ENCODE measurements at places on chromosomes 4 and X.

- no peak for DNase-seq
These were observed 100.7 kb downstream of the NSUN7 start for GRCh38 chr4:40850496-40850895.

DNA sequence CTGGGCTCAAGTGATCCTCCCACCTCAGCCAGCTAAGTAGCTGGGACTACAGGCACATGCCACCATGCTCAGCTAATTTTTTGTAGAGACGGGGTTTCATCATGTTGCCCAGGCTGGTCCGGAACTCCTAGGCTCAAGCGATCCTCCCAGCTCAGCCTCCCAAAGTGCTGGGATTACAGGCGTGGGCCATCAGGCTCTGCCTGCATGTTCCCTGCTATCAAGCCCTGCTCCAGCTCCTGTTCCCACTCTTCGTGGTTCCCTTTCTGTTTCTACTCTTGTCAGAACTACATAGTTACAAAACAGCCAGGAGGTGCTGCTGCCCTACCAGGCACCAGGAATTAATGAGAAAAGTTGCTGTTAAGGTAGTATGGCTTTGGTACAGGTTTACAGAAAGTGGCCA lies 8.7 kb downstream of the TIMP1 start:
- DNase-seq: no peak

- no peak for DNase-seq
These were observed 57.5 kb upstream of the PARM1 start for GRCh38 chr4:74875451-74875850.

DNA sequence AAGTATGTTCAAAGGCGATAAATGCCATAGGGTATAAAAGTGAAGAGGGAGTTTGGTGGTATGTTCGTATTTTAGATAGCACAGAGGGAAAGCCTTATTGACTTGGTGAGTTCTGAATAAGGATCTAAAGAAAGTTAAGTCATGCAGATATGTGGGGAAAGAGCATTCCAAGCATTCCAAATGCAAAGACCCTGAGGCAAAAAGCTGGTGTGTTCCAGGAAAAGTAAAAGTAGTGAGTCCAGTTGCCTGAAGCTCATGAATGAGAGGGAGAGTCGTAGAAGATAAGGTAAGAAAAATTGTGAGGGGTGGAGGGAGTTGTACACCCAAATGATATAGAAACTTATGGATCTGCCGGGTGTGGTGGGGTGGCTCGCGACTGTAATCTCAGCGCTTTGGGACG lies 426.7 kb downstream of the RPA4 start:
- no peak for DNase-seq

DNA sequence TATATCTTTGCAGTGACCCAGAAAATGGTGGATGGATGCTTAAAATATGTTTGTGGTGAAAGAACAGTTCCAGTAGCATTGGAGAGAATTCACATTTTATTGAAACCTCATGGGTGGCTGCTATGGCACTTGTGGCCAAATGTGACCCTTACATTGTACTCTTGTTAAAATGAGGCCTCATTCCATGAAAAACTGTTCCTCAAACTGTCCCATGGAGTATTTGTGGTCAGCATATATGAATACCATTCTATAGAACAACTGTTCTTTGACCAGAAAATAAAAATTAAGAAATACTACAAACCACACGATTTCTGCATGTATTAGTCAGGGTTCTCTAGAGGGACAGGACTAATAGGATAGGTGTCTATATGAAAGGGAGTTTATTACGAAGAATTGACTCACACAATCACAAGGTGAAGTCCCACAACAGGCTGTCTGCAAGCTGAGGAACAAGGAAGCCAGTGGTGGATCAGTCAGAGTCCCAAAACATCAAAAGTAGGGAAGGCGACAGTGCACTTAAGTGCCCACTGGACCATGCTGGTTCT lies 35.1 kb downstream of the GEMIN8 start:
- DNase-seq: no peak

DNA sequence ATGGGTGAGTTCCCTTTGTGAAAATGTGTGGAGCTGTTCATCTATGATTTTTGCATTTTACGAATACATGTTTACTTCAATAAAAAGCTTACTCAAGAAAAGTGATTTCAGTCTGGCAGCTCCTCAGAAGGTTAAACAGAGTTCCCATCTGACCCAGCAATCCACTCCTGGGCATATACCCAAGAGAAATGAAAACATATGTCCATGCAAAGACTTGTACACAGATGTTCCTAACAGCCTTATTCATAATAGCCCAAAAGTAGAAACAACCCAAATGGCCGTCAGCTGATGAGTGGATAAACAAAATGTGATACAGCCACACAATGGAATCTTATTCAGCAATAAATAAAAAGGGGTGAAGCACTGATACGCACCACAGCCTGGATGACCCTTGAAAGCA lies 20.8 kb downstream of the CLCN4 start:
- no peak for DNase-seq

GRCh38 chr4:55381502-55381901 lies 14.3 kb upstream of the TMEM165 start:
- no peak for DNase-seq

DNA sequence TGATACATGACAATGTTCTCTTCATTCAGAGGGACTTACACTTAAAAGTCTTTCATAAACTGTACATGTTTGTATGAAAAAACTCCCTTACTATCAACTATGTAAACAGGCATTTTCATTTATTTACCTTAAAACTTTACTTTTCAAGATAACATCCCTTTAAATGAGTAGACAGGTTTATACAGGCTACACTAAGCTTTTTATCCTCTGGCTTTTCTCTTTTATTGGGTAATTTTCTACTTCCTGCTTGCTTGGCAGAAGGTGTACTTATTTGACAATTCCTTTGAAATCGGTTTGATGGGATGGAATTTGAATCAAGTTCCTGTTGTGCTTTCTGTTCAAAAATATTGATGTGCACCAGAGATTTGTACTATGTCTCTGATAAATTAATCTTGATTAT lies 81.4 kb downstream of the PTPN13 start:
- DNase-seq: no peak

DNA sequence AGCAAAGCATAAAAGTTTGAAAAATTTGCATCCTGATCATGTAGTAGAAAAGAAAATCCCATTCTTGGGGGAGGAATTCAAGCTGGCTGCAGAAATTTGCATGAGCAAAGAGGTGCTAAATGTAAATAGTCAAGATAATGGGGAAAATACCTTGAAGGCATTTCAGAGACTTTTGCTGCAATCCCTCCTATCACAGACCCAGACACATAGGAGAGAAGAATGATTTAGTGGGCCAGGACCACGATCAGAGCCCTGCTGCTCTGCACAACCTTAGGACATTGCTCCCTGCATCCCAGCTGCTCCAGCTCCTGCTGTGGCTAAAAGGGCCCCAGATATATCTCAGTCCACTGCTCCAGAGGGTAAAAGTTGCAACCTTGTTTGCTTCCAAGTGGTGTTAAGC lies 1439.7 kb upstream of the AGA start:
- DNase-seq: no peak

DNA sequence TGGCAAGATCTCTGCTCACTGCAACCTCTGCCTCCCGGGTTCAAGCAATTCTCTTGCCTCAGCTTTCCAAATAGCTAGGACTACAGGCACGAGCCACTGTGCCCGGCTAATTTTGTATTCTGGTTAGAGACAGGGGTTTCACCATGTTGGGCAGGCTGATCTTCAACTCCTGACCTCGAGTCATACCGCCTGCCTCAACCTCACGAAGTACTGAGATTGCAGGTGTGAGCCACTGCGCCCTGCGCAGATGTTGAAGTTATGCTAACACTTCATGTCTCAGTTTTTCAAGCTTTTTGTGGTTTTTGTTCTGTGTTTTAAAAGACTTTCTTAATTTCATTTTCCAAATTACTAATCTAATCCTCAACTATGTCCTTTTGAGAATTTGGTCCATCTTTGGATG lies 154.4 kb upstream of the TLL1 start:
- DNase-seq: no peak

GRCh38 chr4:155552180-155552579 lies 114.5 kb upstream of the GUCY1A1 start:
- no peak for DNase-seq

GRCh38 chr4:47692691-47693090 lies 145.2 kb downstream of the CORIN start:
- no peak for DNase-seq

DNA sequence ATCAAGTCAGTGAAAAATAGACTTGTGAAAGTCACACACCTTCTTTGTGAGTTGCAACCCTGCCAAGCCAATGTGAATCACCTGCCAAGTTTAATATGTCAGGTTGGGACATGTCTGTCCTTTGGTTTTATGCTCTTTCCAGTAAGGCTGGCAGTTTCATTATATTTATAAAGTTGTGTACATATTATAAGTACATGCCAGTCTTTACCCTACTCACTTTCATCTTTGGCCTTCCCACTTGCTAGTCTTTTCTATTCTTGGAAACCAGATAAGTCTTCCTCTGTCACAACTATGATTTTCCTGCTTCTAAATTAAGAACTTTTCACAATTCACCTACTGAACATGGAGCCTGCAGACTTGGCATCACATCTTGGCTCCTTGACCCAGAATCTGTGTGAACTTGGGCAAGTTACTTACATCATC lies 680.7 kb upstream of the BOD1L1 start:
- DNase-seq: no peak

DNA sequence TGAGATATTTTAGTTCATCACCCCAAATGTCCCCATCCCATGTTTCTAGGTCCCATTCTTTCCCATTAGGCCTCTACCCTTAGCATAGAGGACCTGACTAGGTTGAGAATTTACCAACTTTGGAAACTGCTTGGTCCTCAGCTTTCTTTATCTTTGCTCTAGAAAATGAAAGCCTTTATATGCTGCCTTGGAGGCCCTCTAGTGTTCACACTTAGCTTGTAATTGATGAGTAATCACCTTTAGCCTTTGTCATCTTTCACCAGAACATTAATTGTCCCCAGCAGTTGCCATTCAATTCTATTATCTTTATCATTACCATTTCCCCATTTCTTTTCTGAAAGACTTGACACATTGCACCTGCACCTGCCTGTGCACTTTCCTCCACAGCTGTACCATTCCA lies 589.2 kb upstream of the NR3C2 start:
- no peak for DNase-seq

DNA sequence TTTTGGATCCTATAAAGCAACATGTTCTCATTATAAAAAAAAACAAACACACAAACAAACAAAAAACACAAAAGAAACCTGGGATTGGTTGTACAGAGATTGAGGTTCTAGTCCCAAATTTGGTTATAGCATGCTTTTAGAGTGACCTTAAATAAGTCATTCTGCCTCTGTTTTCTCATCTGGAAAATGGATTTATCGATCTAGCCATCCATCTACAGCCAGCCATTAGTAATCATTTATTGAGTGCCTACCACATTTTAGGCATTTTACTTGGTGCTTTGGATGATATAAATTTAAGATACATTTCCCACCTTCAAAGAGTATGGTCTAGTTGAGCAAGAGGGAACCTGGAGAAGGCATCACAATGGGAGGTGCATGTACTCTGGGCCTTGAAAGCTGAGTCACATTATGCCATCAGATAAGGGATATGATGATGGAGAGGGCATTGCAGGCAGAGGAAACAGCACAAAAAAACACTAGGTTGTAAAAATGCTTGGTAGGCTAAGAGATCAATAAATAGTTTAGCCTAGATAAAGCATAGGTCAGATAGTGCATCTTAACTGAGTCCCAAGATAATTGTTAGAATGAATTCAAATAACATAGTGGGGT lies 91.4 kb downstream of the HEPH start:
- no peak for DNase-seq
